ENCODE measurements at places on chromosomes 4 and X.

GRCh38 chr4:97152149-97152548, 991.1 kb downstream of the STPG2 start:
- no peak for DNase-seq

DNA sequence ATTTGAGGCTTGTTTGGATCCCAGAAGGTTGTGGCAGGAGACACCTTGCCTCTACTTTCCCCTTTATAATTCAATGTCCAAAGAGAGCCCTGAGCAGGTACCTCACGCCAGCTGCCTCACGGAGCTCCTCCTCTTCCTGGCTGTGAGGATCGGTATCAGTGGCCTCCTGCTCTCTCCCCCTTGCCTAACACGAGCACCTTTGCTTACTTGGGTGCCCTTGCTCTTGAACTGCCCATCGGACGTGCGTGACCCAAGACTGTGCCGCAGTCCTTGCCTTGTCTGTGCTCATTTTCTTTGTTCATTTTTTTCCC, 27.8 kb upstream of the MSANTD1 start:
- no peak for DNase-seq

- DNase-seq: no peak
Measured at GRCh38 chr4:168265327-168265726, 53.2 kb downstream of the DDX60 start.

GRCh38 chr4:130850019-130850524, 1754.1 kb downstream of the C4orf33 start:
- DNase-seq: no peak

GRCh38 chr4:14400307-14400706, 602.0 kb upstream of the CPEB2 start:
- no peak for DNase-seq

DNA sequence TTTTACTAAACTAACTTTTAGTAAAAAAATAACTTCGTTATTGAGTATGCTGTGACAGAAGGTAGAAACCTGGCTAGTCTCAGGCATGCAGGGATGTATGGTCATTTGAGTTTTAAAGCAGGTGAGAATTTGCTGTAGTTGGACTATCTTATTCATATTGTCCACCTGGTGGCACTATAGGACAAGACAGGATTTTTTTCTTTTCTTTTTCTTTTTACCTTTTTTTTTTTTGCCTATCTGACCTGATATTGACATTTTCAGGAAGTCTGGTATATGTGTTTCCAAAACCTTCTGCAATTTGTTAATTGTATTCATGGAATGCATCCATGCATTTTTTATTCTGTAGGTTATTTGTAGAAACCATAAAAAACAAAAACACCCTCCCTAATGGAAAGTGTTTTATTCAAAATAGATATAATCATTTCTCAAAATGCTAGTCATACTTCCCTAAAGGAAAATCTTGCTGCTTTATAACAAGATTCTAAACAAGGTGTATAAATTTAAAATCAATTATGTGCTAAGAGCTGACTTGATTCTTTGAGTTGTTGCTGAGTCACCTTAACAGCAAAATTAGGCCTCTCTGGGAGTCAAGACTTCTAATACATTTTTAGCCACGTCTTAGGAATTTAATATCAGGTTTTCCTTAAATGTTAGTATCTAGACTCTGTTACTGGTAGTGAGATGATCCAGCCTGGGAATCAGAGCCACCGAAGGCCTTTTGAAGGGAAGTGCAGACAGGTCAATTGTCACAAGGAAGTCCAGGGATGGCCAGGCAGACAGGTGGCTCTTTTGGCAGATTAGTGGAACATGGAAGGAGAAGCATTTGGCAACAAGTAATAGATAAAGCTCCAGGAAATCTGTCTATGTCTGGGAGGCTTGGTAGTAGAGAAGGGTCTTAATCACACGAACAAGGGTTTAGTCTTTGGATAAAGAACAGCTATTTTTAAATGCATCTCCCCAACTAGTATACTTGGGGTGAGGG, 201.3 kb upstream of the GNPDA2 start:
- no peak for DNase-seq

DNA sequence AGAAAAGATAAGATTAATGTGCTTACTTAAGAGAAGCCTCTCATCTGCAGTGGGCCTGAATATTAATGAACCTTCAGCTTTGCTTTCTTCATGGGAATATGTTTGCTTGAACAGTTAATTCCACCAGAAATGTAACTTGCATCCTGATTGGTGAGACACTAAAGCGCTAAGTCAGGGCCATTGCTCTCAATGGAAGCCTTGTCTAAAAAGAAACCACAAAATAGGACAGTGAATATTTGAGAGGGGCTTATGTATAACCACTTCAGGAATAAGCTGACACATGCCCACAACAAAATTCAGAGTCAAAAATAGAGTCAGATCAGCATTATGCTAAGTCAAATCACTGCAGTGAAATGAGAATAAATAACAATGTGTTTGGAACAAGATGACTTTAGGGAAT, 1125.8 kb downstream of the STIM2 start:
- DNase-seq: no peak

- no peak for DNase-seq
Measured at GRCh38 chr4:98939438-98939837, 10.5 kb upstream of the EIF4E start.

GRCh38 chrX:107384397-107385105, 64.9 kb upstream of the FRMPD3 start:
- DNase-seq: no peak

- DNase-seq: no peak
Measured at GRCh38 chr4:54332542-54332941, 103.4 kb downstream of the PDGFRA start.

GRCh38 chrX:68060506-68061205, 372.6 kb downstream of the OPHN1 start:
- DNase-seq: no peak

DNA sequence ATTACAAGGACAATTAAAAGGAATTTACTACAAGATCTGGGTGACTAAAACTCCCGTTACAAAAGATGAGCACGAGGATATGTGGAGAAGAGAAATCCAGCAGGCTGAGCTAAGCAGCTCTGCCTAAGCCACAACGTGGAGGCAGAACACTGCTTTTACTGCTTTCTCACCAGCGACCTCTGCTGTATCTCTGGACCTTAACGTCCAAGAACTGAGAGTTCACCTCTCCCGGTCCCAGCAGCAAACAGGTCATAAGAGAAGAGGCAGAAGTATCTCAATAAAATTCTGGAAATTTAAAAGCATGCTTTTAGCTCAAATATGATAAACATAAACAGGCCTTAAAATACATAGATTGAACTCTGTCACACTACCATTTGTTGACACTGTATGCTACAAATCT, 81.0 kb downstream of the ADGRA3 start:
- DNase-seq: no peak

GRCh38 chrX:109264878-109265277, 217.0 kb downstream of the GUCY2F start:
- DNase-seq: no peak

DNA sequence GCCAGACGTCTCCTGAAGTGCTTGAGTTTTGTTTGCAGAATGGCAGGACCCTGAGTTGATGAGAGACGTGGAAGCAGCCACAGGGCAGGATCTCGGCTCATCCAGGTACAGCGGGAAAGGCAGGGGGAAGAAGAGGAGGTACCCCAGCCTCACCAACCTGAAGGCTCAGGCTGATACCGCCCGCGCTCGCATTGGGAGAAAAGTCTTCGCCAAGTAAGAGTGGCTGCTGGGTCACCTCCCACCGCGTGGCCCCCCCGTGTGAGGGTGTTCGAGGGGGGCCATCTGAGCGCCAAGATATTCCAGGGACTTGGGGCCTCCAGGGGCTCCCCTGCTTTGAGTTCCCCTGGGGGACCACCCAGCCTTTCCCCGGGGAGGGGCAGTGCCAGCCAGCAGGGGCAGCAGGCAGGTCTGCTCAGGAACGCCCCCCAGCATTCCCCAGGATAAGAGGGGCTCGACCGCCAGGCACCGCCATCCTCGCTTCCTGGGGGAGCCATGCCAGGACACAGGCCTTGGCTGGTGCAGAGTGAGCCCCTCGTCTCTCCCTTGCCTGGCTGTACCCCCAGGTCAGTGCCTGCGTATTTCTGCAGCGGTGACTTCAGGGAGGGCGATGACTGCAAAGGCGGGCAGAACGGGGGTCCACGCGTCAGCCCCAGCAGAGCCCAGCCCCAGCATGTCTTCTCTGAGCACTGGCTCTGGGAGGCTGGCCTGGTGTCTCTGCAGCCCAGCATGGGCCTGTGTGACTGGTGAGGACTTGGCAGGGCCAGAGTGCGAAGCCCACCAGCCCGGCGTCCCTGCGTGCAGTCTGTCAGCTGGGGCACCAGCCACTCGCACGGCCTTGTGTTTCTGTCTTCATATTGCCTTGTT, 22.3 kb downstream of the NKX1-1 start:
- no peak for DNase-seq

- no peak for DNase-seq
Measured at GRCh38 chr4:169098532-169098931, 88.5 kb upstream of the CBR4 start.

Data from stimulated activated CD4-positive, alpha-beta T cell treated with anti-CD3 and anti-CD28 coated beads, Interleukin-4, amount 100 ng/mL, for 24 hours (primary cell).